ENCODE measurements at places on chromosomes 11 and 22.

- DNase-seq = no peak
These were observed 11.4 kb upstream of the WNT11 start for GRCh38 chr11:76217653-76218160.

- DNase-seq = no peak
These were observed 222.3 kb downstream of the ETS1 start for GRCh38 chr11:128365044-128365443.

DNA sequence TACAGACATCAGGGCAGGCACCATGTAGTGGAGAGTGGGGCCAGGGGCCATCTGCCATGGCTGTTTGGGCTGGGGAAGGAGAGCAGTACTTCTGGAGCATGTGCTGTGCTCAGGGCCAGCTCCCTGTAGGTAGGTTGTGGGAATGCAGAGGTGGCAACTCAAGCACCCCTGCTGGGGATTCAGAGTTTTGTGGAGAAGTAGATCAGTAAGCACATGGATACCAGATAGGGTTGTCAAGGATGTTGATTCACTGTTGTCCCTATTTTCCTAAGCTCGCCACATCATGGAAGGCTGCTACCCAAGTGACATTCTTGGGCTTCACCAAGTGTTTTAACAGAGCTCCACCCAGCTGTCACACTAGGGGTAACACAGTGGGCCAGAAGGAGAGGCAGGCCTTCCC, 67.2 kb downstream of the BMAL1 start:
- DNase-seq = no peak

DNA sequence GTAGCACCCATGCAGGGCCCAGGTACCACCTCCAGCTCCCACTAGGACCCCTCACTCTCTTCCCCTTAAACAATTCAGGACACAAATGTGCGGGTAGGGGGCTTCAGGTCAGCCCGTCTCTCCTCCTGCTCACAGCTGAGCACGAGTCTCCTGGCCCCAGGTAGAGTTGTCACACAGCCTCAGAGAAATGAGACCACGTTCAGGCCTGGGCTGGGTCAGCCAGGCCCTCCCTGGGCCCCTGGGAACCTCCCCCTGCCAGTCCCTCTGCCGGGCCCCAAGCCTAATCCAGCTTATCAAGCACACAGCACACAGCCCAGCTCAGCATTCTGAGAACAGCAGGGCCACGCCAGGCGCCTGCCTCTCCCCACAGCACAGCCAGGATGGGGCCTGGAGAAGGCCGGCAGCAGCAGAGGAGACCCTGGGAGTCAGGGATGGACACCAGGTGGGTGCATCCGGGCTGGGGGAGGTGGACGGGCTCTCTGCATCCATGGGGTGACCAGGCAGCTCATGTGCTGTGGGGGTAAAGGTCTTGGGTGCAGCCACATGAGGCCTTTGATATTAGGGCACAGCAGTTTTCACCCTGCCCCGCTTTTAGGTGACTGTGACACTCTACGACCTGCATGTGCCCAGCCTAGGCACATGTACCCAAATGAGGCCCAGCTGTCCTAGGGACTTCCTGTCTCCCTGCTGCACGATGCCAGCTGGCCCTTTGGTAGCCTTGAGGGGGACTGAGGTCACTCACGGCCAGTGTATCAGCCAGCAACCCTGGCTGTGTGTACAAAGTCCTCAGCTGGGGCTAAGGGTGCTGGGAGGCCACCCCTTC, 87.0 kb downstream of the MORC2 start:
- no peak for DNase-seq

DNA sequence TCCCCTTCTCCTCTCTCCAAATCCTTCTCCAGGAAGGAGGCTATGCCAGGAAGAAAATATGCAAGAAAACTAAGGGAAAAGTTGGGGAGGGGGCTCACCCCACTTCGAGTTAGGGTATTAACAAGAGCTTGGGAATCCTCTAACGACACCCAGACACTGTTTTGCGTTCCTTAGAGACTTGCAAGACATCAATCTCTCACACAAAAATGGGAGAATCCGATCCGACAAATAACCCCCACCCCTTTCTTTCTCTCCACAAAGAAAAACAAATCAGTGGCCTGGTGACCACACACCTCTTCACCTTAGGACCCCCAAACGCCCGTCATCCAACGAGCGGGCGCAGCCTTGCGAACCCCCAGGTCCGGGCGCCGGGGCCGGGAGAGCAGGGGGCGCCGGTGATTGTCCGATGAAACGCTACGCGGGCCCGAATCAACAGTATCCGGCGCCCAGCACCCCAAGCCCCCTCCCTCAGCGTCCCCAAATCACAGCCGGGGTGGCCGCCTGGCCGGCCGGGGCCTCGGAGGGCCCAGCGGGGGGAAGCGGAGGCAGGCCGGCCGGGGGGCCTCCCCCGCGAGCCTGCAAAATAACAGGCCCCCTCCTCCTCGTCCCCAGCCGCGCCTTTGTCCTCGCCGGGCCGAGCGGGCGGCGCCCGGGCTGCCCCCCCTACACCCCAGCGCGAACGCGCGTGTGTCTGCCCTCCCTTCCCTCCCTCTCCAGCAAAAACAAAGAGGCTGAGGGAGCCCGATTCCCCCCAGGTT, 690 bp downstream of the CSNK1E start:
- peak; percentile 60 for DNase-seq
